Renal pelvis (tissue), 12 donors: ENCODE measurements at places on chromosomes 6 and 20. TPM values are rescaled to one million over a fixed set of nuclear protein-coding genes. Genes with fewer than 3 reads are reported as not detected.

DNA sequence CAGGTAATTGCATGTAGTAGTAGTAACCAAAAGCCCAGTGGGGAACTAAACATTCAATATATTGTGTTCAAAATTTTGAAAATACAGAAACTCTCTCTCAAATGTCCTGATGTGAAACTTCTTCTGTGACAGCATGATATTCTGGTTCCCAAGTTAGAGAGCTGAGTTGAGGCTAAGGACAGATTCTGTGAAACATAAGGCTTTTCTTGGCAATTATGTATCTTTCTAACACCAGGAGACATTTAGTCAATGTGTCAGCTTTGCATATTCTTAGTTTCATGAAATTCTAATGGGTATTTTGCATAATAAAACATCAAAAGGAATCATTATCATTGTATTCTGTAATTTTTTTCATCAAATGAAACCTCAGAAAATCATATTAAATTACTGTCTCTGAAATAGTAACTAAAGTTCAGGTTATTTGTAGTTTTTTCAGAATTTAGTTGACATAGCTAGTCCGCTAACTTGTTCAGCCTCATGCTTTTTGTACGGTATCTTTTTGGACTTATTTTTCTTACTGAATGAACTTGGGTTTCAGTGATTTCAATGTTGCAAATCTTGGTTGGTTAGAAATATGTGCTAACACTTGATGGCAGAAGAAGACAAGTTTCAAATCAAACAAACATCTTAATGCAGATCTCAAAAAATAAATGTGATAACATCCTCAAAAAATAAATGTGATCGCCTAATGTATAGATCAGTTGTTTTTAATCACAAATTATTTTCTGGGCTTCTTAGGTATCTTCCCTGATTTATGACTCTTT, 70.4 kb downstream of the AKAP7 start:
- no peak for DNase-seq

- no peak for DNase-seq
These were observed 1.3 kb upstream of the SDCBP2 start for GRCh38 chr20:1330075-1330830.

GRCh38 chr6:82022614-82023129, 224.9 kb downstream of the IBTK start:
- no peak for DNase-seq

DNA sequence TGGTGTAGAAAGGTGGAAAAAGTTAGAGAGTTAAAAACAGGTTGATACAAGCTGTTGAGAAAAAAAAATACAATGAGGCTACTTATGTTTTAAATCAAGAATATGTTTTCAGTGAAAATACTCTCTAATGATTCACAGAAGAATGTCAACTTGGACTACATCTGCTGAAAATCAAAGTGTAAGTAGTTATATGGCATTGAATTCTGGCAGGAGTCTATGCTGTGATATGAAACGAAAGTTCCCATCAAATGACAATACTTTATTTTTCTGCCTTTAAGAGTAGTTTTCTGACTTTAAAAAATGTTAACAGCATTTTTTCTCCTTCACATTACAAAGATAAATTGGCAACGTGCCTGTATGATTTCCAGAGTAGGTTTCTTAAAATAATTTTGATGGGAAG, 158.3 kb downstream of the EYA4 start:
- no peak for DNase-seq

DNA sequence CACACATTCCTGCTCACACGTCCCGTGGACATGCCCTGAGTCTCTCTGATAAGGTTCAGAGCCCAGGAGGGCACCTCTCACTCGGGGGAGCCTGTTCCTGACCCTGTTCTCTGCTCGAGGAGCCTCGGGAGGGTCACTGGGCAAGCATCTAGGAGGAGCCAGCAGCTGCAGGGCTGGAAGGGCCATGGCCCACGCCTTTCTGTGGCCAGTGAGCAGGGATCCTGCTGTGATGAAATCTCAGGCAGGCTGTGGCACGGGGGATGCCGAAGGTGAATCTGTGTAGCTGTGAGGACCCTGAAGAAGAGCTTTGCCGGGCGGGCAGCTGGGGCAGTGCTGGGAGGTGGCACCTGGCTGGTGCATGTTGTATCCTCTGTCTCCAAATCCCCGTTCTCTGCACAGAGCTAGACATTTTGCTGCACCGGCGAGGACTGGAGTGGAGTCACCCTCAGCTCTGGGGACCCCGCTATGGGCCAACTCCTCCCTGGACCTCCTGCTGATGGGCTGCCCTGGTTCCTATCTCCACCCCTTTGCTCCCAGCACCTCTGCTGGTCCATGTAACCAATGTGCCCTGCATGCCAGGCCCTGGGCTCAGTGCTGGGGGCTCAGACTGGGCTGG, 7.1 kb upstream of the NPBWR2 start:
- DNase-seq = no peak

DNA sequence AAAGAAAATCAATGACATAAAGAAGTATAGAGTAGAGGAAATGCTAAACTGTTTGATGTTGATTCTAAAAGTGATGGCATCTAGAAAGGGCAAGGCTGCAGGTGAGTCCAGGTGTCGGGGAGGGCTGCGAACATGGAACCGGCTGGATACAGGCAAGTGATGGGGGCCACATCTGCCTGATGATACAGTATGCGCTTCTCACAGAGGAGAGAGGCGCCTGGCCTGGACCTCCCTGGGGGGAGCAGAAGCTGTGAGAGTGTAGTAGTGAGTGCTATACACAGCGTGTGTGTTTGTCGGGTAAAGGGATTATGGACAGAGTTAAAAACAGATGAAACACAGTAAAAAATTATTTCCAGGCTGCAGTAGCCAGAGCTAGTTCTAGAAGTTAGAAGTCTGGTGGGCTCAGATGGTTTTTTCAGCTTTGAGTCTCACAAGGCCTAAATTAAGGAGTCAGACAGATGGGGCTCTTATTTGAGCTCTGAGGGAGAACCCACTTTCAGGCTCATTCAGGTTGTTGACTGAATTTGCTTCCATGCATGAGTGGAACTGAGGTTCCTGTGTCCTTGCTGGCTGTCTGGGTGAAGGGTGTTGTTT, 195.8 kb upstream of the ARG1 start:
- DNase-seq = no peak

- DNase-seq = peak; percentile 70
These were observed 20.4 kb upstream of the CD109 start for GRCh38 chr6:73675466-73676098.

DNA sequence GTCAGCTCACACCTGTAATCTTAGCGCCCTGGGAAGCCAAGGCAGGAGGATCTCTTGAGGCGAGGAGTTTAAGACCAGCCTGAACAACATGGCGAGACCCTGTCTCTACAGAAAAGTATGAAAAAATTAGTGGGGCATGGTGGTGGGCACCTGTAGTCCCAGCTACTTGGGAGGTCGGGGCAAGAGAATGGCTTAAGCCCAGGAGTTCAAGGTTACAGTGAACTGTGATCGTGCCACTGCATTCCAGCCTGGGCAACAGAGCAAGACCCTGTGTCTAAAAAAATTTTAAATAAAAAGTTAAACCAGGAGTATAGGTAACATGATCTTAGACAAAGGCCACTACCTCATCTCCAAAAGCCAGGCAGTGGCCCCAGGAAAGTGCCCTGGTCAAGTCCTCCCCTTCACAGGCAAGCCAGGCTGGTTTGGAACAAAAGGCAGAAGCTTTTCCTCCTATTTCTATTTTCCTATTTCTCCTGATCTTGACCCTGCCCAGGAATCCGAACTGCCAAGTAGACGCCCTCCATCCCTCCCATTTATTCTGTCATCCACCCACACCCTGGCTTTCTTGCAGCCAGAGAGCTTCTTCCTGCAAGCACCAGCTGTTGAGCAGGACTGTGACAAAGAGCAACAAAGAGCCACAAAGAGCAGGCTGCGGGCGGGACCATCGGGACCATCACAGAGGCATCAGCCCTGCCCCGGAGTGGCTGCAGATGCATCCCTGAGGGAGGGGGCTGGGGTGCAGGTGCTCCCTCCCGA, 149.9 kb upstream of the AFDN start:
- no peak for DNase-seq

- DNase-seq = no peak
These were observed 43.4 kb upstream of the SPTLC3 start for GRCh38 chr20:12965212-12965869.

DNA sequence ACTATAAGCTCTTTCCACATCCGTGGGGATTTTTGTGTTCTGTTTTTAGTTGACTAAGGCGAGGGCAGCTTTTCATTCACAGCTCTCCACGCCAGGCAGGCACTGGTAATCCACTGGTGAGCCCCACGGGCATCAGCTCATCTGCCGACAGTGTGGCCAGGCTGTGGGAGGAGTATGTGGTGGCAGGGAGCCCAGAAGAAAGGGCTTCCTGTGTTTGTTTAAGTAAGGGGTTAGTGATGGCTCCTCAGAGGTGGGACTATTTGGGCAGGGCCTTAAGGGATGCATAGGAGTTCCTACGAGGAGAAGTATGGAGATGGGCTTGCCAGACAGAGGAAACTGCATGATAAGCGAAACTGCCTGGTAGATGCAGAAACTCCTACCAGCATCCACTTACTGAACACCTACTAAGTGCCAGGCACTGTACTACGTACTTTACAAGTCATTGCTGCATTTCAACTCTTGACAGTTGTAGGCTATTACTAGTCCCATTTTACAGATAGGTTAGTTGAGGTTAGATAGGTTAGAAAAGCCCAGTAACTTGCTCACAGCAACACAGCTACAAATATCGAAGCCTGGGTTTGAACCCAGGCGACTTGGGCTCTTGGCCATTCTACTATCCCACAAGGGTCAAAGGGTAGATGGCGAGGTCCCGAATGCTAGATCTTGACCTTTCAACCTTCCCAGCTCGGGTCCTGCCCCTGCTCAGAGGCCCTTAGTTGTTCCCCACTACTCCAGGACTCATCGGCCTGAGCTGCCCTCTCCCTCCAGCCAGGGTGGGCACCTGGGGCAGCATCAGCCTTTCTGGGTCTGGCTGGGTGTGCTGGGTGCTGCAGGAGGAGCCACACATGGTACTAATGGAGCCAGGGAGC, 55.1 kb downstream of the CEBPB start:
- no peak for DNase-seq

- DNase-seq = no peak
These were observed 42.1 kb upstream of the SLC22A3 start for GRCh38 chr6:160305926-160306713.

DNA sequence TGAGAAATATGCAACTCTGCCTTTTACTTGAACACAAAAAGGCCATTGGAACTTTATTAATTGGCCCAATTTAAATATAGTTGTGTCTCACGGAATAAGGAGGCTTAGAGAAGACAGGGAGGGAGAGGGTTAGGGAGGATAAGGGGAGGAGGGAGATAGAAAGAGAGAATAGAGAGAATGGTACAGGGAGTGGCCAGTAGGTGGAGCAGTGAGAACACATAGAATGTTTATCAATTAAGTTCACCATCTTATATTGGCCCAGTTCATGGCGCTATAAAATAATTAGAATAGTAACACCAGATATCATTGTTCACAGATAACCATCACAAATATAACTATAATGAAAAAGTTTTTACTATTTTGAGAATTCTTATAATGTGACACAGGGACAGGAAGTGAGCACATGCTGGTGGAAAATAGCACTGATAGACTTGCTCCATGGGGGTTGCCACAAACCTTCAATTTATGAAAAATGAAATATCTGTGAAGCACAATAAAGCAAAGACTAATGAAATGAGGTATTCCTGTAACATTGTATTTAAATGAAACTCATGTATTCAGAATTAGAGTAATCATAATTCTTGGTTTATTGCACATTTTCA, 374.1 kb upstream of the MANEA start:
- DNase-seq = peak; percentile 7

DNA sequence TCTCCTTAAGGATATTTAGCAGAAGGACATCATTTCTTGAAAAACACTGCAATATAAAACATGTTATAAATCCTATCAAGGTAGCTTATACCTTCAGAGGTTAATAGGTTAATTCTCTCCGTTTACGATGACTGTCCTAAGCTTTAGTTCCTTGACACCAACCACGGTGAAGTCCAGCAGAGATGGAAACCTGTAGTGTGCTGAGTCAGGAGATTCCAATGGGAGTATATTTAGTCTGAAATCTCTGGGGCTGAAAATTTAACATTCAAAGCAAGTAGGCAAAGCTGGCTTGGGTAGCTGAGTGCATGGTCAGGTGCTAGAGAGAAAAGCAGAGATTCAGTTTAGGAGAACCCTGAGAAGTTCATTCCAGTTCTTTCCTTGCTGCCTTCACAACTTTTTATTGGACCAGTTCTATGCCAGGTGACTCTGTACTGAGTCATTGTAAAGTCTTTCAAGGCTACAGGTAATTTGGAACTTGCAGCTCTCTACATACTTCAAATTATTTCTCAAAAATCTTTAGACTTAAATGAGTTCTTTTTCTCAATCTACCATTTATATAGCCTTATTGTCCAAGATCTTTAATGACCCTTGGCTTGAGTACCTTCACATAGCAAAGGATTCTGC, 1009.4 kb upstream of the FLRT3 start:
- no peak for DNase-seq

DNA sequence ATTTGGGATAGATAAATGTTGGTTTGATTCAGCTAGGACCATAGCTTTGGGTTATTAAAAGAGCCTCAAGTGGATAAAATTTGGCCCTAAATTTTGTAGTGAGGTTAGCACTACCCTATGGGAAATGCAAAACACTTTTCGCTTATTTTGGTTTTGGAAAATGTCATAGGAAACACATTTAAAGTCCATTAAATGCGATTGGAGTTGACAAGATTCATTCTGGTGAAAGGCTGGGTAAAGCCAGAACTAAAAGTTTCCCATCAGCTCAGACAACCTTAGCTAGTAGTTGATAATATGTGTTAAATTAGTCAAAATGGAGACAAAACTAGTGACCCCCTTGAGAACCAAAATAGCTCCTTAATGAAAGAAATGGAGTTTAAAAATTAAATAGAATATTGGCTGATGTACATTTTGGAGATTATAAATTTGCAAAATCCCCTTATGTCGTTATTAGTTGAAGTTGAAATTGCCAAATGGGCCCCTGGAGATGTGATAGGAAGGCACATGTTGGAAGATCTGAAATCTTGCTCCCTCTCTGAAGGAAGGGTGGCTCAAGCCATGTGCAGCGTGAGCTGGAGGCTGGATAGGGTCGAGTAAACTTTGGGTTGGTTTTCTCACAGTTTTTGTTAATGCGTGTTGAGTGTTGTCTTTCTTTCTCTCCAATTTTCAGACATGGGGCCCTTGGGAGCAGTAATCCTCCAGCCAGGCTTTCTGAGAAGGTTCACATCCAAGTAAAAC, 72.8 kb downstream of the CD83 start:
- DNase-seq = no peak

GRCh38 chr6:85490516-85491248, 40.8 kb downstream of the NT5E start:
- DNase-seq = no peak

- DNase-seq = no peak
These were observed 157.4 kb downstream of the OGFRL1 start for GRCh38 chr6:71446057-71446456.

SLC32A1 gene
- polyA plus RNA-seq = 2.3 TPM

HLA-DQB1 gene
- 8.1 TPM for polyA plus RNA-seq

SPATS1 gene
- not detected for polyA plus RNA-seq

BEND3 gene
- 11.8 TPM for polyA plus RNA-seq

COL21A1 gene
- polyA plus RNA-seq = 105 TPM

RIPPLY2 gene
- polyA plus RNA-seq = not detected

NTSR1 gene
- 2.4 TPM for polyA plus RNA-seq

C6orf132 gene
- 5.8 TPM for polyA plus RNA-seq

KHDC1 gene
- polyA plus RNA-seq = 11.0 TPM

ECI2 gene
- 104 TPM for polyA plus RNA-seq
